ENCODE measurements at places on chromosomes 6 and 20.
A peak's percentile ranks its signal among the peaks of the same experiment; 100 is the strongest.

GRCh38 chr6:57313711-57314471, 3.5 kb upstream of the PRIM2 start:
- no peak for DNase-seq

GRCh38 chr6:54835176-54835575, 11.4 kb upstream of the FAM83B start:
- no peak for DNase-seq

- no peak for DNase-seq
Observed at GRCh38 chr6:30844118-30844535, 40.2 kb upstream of the DDR1 start.

- DNase-seq: peak; percentile 77
Observed at GRCh38 chr20:2172305-2173175, 70.9 kb downstream of the STK35 start.

- no peak for DNase-seq
Observed at GRCh38 chr6:83370567-83370966, 60.3 kb downstream of the ME1 start.

- no peak for DNase-seq
Observed at GRCh38 chr6:164856138-164856537, 453.3 kb downstream of the C6orf118 start.

DNA sequence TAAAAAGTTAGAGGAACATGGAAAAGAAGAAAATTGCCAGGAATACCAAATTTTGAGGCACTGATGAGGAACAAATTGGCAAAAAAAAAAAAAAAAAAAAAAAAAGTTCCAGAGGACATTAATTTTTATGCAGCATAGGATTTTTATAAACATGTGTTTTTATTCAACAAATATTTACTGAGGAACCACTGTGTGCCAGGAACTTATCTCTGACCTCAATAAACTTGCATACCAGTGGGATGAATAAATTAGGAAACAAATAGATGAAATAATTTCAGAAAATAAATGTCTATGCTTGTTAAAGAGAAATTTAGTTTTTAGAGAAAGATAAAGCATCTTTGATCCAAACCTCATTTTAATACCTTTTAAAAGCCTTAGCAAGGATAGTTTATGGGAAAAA, 175.1 kb downstream of the PDE10A start:
- DNase-seq: no peak

DNA sequence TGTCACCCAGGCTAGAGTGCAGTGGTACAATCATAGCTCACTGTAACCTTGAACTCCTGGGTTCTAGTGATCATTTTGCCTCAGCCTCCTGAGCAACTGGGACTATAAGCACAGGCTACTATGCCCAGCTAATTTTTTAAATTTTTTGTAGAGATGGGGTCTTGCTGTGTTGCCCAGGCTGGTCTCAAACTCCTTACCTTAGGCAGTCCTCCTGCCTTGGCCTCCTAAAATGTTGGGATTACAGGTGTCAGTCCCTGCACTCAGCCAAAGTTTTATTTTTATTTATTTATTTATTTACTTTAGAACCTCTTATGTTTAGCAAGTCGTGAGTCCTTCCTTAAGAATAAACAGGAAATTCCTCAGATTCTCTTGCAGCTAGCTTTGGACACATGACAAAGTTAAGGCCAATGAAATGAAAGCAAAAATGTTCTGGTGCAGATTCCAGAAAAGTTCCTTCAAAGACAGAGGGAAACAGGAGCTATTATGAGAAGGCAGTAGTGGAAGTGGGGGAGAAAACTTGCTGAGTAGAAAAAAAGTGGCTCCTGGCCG, 19.1 kb downstream of the PIM1 start:
- DNase-seq: no peak

- no peak for DNase-seq
Observed at GRCh38 chr20:3392756-3393155, 14.7 kb downstream of the DNAAF9 start.

GRCh38 chr20:62986257-62986800, 20.4 kb downstream of the BHLHE23 start:
- no peak for DNase-seq

- no peak for DNase-seq
Observed at GRCh38 chr6:151901009-151901411, 93.5 kb downstream of the ESR1 start.
